ENCODE measurements at places on chromosomes 7 and 10.

DNA sequence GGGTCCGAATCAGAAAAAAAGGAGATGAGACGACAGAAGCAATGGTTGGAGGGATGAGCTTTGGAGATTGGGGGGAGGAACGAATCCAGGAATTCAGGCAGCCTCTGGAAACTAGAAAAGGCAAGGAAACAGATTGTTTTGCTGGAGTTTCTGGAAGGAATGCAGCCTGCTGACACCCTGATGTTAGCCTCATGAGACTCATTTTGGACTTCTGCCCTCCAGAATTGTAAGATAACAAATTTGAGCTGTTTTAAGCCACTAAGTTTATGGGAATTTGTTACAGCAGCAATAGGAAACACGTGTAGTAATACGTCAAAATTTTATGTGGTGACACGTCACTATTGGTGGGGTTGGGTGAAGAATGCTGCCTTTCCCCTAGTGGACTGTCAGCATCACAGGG lies 25.6 kb upstream of the NPS start:
- no peak for DNase-seq

- DNase-seq = no peak
Observed at GRCh38 chr10:78596556-78596955, 472.2 kb upstream of the ZMIZ1 start.

GRCh38 chr10:127866276-127867013 lies 26.3 kb downstream of the CLRN3 start:
- DNase-seq = no peak

DNA sequence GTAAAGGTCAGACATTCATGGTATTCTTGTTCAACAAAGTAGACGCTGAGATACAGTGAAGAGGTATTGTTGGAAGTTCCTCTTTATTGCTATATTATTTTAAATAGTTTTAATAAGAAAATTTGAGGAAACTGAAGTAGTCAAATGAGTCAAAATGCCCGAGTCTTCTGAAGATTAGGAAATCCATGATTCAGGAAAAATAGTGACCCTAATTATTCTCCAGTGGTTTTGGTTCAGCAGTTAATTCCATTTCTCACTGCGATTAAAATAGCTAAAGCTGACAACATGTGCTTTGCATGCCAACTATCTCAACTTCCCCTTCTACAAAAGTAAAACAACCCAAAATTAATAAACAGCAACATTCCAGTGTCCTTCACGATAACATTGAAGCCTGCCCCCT lies 32.7 kb upstream of the PFKP start:
- DNase-seq = no peak

GRCh38 chr10:102135956-102136526 lies 3.2 kb downstream of the PPRC1 start:
- no peak for DNase-seq

- no peak for DNase-seq
Observed at GRCh38 chr7:95550546-95550945, 45.8 kb downstream of the PDK4 start.

DNA sequence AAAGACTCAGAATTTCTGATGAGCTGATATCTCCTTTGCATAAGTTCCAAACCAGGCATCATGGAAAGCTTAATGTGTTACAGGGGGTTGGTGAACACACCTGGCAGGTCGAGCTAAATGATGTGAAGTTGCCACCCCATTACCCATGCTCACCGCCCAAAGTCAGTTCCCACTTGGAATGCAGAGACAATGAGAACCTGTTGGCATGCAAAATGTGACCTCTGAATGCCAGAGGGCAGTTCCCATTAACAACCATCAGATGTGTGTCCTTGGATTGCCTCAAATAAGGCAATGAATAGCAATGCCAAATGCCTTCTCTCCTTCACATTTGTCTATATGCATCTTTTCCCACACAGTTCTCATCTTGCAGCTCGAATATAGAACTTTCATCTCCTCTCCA lies 190.7 kb downstream of the CDCA7L start:
- DNase-seq = no peak

- DNase-seq = no peak
Observed at GRCh38 chr10:44309939-44310761, 74.7 kb downstream of the CXCL12 start.

- DNase-seq = no peak
Observed at GRCh38 chr7:2897023-2897422, 52.9 kb upstream of the GNA12 start.

DNA sequence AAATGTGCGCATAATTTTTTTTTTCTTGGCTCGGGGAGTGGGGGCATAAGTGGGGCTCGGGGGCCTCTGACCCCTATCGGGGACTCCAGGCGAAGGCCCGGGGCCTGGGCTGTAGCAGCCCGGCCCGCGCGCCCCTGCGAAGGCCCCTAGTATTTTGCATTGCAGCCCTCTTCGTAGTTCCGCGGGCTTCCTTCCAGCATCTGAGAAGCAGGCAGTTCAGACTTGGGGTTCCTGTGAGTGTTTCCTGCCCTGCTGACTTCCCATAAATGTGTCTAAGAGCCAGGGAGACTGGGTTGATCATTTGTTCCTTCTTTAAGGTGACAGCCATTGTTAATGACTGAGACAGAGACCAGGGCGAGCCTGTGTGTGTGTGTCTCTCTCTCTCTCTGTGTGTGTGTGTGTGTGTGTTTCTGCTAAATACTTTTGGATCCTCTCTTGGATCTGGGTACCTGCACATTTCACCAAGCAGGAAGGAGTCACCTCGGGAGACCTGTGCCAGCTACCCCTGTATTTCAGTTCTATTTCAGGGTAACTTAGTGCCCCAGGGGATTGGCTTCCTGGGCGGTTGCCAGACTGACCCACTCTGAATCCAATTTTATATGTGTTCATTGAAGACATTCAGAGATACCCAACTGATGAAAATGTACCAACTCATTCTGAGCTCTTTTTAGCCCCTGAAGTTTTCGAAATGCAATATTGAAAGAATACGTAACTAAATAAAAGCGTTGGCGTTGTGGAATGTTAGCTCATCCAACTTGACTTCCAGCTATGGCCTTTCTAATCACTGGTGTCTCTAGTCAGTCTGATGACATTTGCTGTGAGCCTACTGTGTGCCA lies 805 bp downstream of the MSRB2 start:
- DNase-seq = peak; percentile 56

DNA sequence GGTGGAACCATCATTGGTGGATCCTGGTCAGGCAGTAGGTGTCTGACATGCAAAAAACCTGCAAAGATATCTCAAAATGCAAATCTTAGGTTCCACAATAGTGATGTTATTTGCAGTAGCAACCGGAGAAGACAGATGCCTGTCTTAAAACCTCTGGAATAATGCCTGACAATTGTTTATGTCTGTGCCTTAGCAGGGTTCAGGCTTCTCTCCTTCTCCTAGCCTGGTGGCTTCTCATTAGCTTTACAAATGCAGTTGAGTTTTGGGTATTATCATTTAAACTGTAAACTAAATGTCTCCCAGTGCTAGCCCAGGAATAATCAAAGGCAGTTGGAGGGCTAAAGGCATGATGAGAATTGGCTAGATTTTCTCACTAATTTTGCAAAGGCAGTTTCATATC lies 146.3 kb upstream of the NRG3 start:
- DNase-seq = no peak

DNA sequence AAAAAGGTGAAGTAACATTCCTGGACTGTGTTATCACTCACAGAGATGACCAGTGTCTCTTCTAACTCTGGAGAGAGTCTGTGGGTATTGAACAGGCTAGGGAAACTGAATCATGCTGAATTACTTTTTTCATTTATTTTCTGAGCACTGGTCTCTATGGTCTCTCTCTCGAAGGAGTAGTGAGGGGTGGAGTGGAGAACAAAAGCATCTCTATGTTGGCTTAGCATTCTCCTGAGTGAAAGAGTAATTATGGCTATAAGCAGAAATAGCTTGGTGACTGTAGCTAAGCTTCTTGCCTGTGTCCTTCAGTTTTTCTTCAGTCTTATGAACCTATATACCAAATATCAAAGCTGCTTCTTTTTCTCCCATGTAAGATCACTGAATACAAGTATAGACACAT lies 64.6 kb upstream of the PTN start:
- DNase-seq = no peak

DNA sequence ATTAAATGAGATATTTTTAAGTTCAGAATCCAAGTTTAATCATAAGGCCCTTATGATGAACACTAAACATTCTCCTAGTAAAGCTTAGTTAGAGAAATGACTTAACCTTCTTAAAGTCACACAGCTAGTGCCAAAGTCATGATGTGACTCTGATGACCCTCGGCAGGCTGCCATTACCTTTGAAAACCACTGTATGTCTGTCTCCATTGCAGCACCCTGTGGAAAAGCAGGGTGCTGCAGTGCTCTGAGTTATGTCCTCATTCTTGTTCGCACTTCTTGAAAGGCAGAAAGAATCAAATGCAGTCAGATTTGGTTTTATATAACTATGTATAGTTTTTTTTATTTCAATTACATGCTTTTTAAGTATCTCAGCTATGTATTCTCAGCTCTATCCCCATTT lies 105.0 kb downstream of the PHTF2 start:
- peak; percentile 31 for DNase-seq

DNA sequence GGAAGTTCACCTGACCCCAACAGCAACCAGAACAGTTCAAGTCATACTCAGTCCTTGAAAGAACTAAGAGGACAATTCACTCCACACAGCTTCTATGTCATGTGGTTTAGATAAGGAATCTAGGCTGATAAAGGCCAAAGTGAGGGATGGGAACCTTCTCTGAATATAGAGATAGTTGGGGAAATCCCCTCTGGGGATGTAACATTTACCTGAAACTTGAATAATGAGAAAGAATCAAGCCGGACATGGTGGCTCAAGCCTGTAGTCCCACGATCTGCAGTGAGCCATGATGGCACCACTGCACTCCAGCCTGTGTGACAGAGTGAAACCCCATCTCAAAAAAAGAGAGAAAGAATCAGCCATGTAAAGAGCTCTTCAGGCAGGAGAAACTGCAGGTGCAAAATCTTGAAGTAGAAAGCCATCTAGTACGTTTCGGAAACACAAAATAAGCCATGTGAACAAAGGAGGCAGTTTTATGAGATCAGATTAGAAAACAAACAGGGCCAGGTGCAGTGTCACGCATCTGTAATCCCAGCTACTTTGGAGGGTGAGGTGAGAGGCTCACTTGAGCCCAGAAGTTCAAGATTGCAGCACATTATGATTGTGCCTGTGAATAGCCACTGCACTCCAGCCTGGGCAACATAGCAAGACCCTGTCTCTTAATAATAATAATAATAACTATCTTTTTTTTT lies 4.5 kb upstream of the DNMBP start:
- DNase-seq = no peak

DNA sequence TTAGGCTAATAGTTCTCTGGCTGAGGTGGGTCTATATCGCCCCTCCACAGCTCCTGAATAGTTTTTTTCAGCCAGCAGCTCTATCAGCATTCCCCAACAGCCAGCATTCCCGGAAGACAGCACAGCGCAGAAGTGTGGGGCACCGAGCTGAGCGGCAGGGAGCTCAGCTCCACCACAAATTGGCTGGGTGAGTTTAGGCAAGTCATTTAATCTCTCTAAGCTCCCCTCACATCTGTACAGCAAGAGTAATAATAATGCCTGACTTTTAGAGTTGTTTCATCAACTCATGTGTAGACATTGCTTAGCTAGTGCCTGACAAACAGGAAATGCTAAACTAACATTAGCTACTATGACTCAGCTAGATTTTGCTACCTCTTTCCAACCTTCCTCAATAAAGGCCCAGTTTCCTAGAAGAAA lies 247.9 kb upstream of the PTN start:
- DNase-seq = peak; percentile 48

Data from EL (cell line).